ENCODE measurements at places on chromosomes 7 and 10. TPM values are rescaled to one million over a fixed set of nuclear protein-coding genes. Genes with fewer than 3 reads are reported as not detected.

Gene PGAM2
- not detected for total RNA-seq

Gene CLCN1
- total RNA-seq, result 0.22 TPM

Gene HOXA9
- total RNA-seq, result 10.4 TPM

- no peak for DNase-seq
Measured at GRCh38 chr7:117123311-117123926, 170.1 kb downstream of the ST7 start.

GRCh38 chr10:129898706-129899268 is 65.3 kb downstream of the EBF3 start:
- no peak for DNase-seq
